ENCODE measurements at places on chromosomes 3 and 15.

GRCh38 chr3:112456147-112456546, 43.1 kb downstream of the BTLA start:
- DNase-seq, result no peak

- DNase-seq, result no peak
These were observed 36.7 kb upstream of the ZBTB38 start for GRCh38 chr3:141331377-141332318.

DNA sequence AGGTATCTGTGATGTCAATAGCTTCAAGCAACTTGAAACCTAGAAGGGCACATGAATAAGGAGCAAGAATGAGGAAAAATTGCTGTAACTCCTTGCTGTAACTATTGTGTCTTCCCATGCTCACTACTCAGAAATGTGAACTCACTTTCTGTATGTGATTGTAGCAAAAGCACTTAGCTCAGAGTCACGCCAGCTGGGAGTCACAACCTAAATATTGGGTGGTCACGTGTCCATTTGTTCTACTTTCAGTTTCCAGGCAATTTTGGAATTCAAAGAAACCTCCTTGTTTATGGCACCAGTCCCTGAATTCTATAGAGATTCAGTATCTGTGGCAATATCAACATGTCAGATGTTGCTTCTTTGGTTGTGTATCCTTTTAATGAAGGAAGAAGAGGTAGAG, 241.6 kb upstream of the AZI2 start:
- DNase-seq, result no peak

DNA sequence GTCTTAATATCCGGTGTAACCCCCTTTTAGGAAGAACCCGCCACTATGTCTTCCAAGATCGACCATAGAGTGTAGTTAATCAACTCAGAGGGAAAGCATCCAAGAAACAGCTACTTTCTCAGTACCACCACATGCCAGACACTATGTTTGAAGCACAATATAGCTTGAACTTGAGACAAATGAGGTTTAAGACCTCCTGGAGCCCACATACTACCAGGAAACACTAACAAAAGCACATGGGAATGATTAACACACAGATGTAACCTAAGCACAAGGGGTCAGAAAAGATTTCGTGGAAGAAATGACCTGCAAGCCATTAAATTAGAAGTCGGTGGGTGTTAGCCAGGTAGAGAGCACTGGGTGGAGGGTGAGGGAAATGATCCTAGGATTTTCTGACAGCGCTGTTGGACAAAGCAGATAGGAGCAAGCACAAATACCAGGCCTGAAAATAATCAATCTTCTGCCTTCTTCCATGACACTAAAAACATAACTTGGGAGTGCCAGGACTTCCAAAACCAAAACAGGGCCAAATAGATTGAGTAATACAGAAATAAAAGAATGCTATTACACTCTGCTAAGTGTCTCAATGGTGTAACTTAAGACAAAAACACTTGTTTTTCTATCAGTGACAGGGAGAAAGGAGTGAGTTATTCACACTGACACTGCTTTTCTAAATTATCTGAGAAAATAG, 213.7 kb downstream of the FOXP1 start:
- DNase-seq, result no peak

DNA sequence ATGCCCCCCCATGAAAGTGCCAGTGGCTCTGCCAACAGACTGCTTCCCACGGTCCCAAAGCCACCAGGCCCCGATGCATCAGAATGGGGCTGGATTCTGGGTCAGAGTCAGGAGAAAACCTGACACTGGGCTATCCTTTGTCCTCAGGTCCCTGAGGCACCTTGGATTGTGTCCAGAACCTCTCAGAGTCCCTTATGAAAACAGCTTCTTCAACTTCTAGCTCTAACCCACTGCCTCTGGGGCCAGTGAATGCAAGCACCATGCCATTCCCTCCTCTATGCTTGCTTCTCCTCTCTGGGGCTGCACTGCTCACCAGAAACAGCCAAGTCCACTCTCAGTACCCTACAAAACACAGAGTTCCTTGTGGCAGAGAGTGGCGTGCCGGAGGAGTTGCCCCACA, 9.9 kb downstream of the CRABP1 start:
- no peak for DNase-seq

DNA sequence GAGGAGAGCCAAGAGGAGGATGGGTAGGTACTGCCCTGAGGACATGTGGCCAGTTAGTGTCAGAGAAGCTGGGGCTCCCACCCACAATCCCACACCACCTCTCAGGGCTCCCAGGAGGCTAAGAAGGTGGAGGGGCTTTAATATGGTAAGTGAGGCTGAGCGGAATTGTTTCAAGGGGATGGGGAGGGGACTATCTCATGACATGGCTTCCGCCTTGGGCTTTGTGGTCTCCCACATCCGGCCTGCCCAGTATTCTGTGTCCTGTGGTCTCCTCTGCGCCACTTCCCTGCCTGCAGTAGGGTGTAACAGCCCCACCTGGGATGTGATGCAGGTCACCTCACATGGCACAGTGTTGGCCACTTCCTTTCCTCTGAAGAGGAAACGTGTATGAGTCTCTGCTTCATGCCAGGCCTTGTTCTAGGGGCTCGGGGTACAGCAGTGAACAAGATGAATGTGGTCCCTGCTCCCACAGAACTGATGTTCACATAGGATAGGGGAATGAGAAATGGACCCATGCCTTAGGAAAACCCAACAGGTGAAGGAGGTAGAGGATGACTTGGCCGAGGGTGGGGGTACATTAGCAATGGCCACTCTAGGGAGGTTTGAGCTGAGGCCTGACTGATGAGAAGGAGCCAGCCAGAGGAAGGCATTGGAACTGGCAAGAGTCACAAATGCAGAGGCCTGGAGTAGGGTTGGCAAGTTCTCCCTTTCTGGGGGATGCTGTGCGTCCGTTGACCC, 3.2 kb downstream of the NEIL1 start:
- no peak for DNase-seq

- no peak for DNase-seq
These were observed 85.6 kb downstream of the CPN2 start for GRCh38 chr3:194265505-194265892.

GRCh38 chr15:95328559-95328958, 1001.9 kb upstream of the NR2F2 start:
- no peak for DNase-seq

DNA sequence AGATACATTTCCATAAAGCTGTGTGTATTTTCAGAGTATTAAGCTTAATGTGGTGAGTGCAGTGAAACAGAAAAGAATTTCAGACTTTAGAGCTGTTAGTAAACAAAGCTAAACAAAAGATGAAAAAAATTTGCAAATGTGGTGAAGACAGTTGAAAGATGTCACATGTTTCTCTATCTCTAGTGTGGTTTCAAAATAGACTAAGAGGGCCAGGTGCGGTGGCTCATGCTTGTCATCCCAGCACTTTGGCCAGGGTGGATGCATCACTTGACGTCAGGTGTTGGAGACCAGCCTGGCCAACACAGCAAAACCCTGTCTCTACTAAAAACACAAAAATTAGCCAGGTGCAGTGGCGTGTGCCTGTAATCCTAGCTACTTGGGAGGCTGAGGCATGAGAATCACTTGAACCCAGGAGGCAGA, 466.0 kb upstream of the NR2F2 start:
- no peak for DNase-seq

GRCh38 chr15:66997212-66997611, 68.2 kb upstream of the SMAD3 start:
- DNase-seq, result no peak

GRCh38 chr3:23698652-23699313, 107.0 kb upstream of the UBE2E1 start:
- no peak for DNase-seq

- no peak for DNase-seq
These were observed 173.3 kb upstream of the SNTN start for GRCh38 chr3:63478990-63479660.

DNA sequence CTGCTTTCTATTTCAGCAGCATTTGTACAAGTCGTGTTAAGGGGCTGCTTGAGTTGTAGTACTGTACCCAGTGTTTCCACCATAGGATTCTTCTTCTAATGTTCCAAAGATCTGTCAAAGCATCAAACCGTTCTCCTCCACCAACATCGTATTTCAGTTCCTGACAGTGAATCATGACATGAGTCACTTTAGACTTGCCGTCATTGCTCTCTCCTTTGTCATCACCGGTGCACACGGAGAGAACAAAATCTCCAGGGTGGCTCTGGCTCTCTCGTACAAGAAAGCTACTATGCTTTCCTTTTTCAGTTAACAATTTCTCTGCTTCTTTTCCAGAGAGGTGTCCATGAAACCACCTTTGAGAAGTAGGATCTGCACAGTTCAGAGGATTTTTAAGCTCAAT, 270.9 kb upstream of the CCDC54 start:
- DNase-seq, result no peak

DNA sequence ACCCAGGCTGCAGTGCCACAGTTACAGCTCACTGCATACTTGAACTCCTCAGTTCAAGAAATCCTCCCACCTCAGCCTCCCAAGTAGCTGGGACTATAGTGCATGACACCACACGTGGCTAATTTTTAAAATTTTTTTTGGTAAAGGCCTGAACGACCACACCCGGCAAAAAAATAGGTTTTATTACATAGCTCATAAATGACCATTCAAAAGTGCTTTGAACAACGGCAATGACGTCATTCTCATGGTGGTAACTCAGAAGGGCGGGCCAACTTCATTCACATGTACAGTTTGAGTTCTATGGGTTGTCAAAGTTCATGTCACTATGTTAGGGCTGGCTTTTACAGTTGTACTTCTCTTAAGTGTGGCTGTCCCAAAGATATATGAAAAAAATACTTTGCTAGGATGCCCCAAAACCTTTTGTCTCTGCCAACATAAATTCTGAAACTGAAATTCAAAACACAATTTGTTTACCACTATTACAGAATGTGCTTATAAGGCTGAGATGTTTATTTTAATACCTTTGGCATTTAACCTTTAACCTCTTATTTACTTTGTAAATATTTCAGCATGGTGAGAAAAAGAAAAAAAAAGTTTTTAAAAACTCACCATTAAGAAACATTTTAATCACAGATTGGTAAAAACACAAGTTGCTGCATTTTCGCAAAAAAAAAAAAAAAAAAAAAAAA, 6.2 kb downstream of the MYO1E start:
- DNase-seq, result no peak

DNA sequence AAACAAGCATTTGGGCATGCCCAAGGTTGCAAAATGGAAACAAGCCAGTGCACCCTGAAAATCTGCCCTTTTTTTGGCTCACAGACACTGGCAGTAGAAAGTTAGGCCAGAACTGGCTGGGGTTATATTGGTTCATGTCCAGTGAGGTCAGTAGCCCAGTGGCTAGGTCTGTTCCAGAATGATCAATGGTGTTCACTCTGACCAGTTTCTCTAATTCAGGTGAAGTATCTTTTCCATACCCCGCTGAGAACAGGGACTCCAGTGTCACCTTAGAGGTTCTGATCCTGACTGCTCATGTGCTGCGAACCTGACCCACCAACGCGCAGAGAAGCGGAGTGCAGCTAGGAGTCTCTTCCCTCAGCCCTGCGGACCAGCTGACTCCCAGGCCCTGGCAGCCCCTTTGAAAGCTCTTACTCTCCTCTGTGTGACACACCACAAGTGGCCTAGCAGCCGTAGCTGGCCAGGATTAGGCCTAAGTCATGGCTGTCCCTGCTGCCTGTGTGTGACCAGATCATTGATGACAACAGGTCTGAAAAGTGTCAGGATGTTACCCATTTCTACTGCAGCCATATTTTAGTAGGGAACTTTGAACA, 123.5 kb downstream of the GHSR start:
- no peak for DNase-seq

- no peak for DNase-seq
These were observed 287.9 kb upstream of the CDIN1 start for GRCh38 chr15:36291501-36291900.

GRCh38 chr3:182814419-182815062, 21.2 kb downstream of the ATP11B start:
- DNase-seq, result no peak

DNA sequence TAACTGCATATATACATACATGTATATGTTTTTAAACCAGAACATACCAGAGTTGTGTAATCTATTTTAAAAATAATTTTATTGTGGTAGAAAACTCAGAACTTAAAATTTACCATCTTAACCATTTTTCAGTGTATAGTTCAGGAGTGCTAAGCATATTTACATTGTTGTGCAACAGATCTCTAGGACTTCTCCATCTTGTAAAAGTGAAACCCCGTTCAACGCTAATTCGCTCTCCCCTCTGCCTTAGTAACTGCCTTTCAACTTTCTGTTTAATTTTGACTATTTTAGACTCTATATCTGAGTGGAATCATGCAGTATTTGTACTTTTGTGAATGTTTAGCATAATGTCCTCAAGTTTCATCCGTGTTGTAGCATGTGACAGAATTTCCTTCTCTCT, 51.8 kb upstream of the SSR3 start:
- no peak for DNase-seq

DNA sequence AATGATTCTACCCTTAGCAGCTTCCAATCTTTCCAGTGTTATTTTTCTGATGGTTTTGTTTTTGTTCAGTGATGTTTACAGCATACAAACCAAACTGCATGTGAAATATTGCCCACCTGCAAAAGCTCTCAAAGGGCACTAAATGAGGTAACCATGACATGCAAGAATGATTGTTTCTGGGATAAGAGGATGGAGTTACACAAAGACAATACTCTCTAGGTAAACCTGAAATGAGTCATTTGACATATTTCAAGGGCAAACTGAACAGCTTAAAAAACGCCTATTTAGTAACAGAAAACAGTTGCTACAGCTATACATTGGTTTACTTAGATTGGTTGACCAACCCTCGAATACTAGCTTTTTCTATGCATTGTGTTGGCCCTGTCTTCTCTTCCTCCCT, 481.7 kb downstream of the ZPLD1 start:
- no peak for DNase-seq

Measured in activated CD4-positive, alpha-beta T cell treated with anti-CD3 and anti-CD28 coated beads for 24 hours (primary cell).